ENCODE measurements at places on chromosomes 5 and 9.

DNA sequence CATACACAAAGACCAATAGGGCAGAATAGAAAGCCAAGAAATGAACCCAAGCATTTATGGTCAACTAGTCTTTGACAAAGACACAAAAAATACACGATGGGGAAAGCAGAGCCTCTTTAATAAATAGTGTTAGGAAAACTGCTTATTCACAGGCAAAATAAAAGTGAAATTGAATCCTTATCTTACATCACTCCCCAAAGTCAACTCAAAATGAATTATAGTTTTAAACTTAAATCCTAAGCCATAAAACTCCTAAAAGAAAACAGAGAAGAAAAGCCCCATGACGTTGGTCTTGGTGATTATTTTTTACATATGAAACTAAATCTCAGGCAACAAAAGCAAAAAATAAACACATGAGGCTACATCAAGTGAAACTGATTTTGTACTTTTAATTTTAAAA, 46.8 kb downstream of the CHSY3 start:
- no peak overlapping the region for H3K4me3 ChIP-seq
- no peaks in the 10 kb centered on the region for H3K36me3 ChIP-seq
- no peak for DNase-seq
- H3K27ac ChIP-seq, result no peak overlapping the region
- H3K27me3 ChIP-seq, result no peaks in the 10 kb centered on the region

DNA sequence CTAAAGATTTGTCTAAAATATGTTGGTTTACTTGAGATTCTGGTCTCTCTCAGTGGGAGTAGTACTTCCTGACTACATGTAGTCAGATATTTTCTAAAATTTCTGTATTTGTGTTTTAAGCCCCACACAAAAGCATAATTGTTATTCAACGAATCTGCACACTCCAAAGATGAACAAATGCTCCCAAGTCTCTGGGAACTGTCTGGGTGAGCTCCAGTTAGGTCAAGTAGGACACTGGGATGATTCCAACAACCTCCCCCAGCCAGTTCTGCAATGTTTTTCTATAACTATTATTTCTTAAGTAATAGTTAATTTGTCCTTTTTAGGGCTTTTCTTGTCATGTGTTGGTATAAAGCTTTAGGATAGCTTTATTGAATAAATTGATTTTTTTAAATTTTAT, 174.6 kb downstream of the FAM174A start:
- no peak for DNase-seq
- H3K4me3 ChIP-seq, result no peak overlapping the region
- H3K27ac ChIP-seq, result no peak overlapping the region
- no peaks in the 10 kb centered on the region for H3K27me3 ChIP-seq
- no peaks in the 10 kb centered on the region for H3K4me1 ChIP-seq

DNA sequence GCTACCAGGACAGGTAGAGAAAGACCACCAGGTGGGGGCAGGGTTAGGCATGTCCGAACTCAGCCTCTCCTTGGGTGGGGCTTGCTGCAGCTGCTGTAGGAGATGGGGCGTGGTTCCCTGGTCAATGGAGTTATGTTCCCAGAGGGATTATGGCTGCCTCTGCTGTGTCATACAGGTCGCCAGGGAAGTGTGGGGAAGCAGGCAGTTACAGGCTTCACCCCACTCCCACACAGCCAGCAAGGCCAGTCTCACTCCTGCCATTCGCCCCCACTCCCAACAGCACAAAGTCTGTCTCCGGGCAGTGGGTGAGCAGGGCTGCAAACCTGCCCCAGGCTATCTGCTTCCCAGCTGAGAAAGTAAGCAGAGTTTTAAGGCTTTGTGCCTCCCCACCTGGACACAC, 20.0 kb upstream of the CEP72 start:
- H3K36me3 ChIP-seq, result no peaks in the 10 kb centered on the region
- peaks cover 7% of the 10 kb centered on the region for H3K27me3 ChIP-seq

DNA sequence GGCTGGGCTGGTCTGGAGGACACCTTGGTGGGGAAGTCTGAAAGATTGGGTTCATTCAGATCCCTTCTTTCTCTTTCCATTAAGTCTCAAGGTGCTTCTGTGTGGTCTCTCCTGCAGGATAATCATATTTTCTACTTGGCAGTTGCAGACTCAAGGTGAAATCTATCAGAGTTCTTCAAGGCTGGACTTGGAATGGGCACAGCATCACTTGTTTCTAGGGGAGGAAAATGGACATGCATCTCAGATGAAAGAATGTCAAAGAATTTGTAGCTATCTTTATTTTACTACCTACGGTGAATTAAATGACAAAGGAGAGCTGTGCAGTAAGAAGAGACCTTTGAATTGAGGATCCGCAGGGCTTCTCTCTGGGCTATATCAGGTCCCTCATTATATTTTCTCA, 69.8 kb upstream of the PAPPA start:
- H3K36me3 ChIP-seq, result no peaks in the 10 kb centered on the region
- H3K4me3 ChIP-seq, result no peak overlapping the region
- DNase-seq, result no peak
- no peak overlapping the region for H3K27ac ChIP-seq

DNA sequence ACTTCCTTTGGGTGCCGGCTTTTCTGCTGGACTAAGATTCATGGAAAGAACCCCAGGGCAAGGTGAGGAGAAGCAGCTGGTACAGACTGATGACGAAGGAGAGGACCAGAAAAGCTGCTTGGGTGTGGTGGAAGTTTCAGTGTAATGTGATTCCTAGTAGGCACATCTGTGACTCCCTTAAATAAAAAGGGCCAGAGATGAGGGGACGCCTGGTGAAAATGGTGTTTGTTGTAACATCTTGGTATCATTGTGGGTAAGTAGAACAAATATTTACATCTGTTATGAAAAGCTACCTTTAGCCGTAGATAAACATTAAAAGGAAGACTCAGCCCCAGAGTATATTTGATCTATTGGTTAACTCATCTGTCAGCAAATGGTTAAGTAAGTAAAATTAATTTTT, 33.8 kb downstream of the OTULINL start:
- no peaks in the 10 kb centered on the region for H3K27me3 ChIP-seq
- no peak overlapping the region for H3K27ac ChIP-seq
- H3K4me1 ChIP-seq, result no peaks in the 10 kb centered on the region
- H3K36me3 ChIP-seq, result peaks cover 7% of the 10 kb centered on the region
- DNase-seq, result no peak

- peaks cover 18% of the 10 kb centered on the region for H3K4me1 ChIP-seq
- DNase-seq, result no peak
- no peaks in the 10 kb centered on the region for H3K36me3 ChIP-seq
- H3K27me3 ChIP-seq, result no peaks in the 10 kb centered on the region
- H3K4me3 ChIP-seq, result no peak overlapping the region
Measured at GRCh38 chr9:130051855-130052254, 1.9 kb upstream of the GPR107 start.

- H3K27ac ChIP-seq, result no peak overlapping the region
- H3K36me3 ChIP-seq, result no peaks in the 10 kb centered on the region
Measured at GRCh38 chr5:67896311-67896929, 319.1 kb upstream of the PIK3R1 start.

DNA sequence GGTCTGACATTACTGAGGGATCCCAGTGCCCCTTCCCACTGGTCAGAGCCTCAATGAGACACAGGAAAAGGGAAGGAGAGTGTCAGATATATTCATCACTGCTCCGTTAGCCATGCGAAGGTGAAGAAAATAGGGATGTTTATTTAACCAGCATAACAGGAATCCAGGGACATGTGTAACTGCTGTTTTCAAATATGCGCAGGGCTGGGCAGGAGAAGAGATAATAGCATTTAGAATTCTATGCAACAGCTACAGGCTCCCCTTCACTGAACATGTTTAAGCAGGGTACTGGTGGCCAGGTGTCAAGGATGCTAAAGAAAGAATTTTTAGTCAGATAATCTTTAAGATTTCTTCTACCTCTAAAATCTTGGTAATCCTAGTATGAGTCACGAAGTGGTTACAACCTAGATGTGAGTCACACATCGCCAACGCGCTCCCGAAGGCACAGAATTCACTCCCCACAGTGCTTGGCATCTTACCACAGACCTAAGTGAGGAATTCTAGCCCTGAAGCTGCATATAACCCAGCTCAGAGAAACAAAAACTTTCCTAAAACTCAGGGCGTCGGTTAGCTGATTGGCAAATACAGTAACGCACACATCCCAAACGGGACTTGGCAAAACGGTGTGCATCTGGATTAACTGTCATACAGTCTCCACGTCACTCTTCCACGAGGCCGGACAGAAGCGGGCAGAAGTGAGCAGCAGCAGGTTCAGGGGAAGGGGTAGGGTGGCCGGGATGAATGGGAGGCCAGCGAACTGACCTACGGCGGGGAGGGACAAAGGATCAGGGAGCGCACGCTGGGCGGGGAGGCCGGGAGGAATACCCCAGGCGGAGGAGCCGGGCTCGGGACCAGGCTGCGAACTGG, 1.1 kb downstream of the CTNNAL1 start:
- H3K4me3 ChIP-seq, result peak overlapping the region; percentile 62
- no peaks in the 10 kb centered on the region for H3K27me3 ChIP-seq
- peak; percentile 11 for DNase-seq
- peaks cover 22% of the 10 kb centered on the region for H3K4me1 ChIP-seq
- no peaks in the 10 kb centered on the region for H3K36me3 ChIP-seq

DNA sequence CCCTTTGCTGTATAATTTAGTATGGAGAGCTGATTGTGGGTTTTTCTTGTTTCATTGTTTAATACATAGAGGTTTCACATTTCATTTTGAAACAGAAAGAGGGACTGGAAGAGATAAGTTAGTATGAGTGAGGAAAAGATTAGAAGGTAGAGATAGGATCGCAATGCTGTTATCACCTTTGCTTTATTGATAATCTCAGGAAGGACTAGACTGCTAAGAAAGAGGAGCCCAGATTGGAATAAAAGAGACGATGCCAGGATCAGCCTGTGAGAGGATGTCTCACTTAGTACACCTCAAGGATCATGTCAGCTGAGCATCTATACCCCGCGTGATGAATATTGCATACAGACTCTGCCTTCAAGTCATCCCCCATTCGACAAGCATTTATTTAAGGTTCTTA, 178.0 kb upstream of the DMAC1 start:
- H3K27ac ChIP-seq, result no peak overlapping the region
- peaks cover 48% of the 10 kb centered on the region for H3K4me1 ChIP-seq
- H3K27me3 ChIP-seq, result no peaks in the 10 kb centered on the region
- no peak overlapping the region for H3K4me3 ChIP-seq
- no peak for DNase-seq

DNA sequence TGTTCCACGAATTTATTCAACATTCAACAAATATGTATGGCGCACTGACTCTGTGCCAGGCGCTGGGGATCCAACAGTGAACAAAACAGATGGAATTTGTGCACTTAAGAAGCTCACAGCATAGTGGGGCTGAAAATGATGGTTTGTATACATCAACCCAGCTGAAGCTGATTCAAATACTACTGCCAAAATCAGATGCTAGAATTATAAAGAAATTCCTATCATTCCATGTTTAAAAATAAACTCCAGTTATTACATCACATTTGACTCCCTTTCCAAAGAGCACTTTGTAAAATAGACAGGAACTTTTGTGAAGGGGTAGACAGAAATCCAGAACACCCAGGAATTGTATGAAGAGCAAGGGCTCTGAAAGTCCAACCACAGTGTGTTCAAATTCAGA, 54.1 kb downstream of the ZNF608 start:
- no peaks in the 10 kb centered on the region for H3K27me3 ChIP-seq
- H3K4me1 ChIP-seq, result no peaks in the 10 kb centered on the region

- H3K4me3 ChIP-seq, result no peak overlapping the region
- DNase-seq, result no peak
- H3K27me3 ChIP-seq, result no peaks in the 10 kb centered on the region
- no peaks in the 10 kb centered on the region for H3K36me3 ChIP-seq
- no peak overlapping the region for H3K27ac ChIP-seq
- H3K4me1 ChIP-seq, result no peaks in the 10 kb centered on the region
Measured at GRCh38 chr5:171845857-171846256, 60.2 kb downstream of the SMIM23 start.

GRCh38 chr9:95373069-95373681, 55.7 kb upstream of the FANCC start:
- H3K27ac ChIP-seq, result no peak overlapping the region
- no peaks in the 10 kb centered on the region for H3K27me3 ChIP-seq
- no peaks in the 10 kb centered on the region for H3K36me3 ChIP-seq
- no peak overlapping the region for H3K4me3 ChIP-seq
- no peak for DNase-seq

GRCh38 chr5:133531594-133531993, 80.7 kb downstream of the FSTL4 start:
- H3K27me3 ChIP-seq, result no peaks in the 10 kb centered on the region
- no peaks in the 10 kb centered on the region for H3K36me3 ChIP-seq

DNA sequence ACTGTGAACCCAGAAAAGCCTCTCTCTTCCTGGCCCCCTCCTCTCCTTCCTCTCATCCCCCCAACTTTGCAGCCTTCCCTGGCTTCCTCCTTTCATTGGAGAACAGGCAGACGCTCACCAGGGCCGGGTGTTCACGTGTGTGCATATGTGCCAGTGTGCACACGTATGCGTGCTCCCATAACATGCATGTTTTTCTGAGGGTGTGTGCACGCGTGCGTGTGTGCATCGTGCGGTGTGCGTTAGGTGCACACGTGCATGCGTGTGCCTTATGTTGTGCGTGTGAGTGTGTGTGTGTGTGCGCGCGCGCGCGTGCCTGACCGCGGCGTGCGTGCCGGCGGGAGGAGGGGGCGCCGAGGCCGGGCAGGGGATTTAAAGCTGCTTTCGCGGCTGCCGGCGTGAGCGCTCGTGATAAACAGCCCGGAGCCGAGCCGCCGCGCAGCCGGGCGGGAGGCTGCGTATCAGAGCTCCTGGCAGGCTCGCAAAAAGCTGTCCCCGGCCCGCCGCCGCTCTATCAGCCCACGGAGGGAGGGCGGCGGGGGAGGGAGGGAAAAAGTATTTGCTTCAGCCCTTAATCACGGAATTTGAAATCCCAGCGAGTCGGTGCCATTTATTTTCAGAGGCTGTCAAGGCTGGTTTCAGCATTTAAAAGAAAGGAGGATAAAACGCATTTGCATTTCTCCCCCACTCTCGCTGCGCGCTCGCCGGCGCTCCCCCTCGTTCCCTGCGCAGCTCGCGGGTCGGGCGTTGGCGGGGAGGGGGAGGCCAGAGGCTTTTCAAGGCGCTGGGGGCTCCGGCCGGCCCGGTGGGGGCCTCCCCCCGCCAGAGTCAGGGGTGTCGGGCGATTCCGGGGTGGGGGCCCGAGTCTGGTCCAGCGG, 183.9 kb downstream of the C9orf50 start:
- no peak overlapping the region for H3K27ac ChIP-seq
- H3K36me3 ChIP-seq, result no peaks in the 10 kb centered on the region
- H3K4me3 ChIP-seq, result peak overlapping the region; percentile 50

GRCh38 chr9:99352826-99353225, 130.7 kb downstream of the SEC61B start:
- DNase-seq, result no peak
- no peak overlapping the region for H3K4me3 ChIP-seq
- no peak overlapping the region for H3K27ac ChIP-seq
- H3K27me3 ChIP-seq, result no peaks in the 10 kb centered on the region
- H3K36me3 ChIP-seq, result no peaks in the 10 kb centered on the region
- H3K4me1 ChIP-seq, result no peaks in the 10 kb centered on the region

DNA sequence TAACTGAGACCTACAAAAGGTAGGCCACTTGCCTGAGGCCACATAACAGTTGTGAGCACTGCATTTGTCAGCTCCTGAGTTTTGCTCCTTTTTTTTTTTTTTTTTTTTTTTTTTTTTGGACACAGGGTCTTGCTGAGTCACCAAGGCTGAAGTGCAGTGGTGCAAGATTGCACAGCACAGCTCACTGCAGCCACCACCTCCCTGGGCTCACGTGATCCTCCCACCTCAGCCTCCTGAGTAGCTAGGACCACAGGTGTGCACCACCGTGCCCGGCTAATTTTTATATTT, 37.1 kb downstream of the LAMC3 start:
- H3K4me3 ChIP-seq, result no peak overlapping the region
- H3K36me3 ChIP-seq, result no peaks in the 10 kb centered on the region
- peaks cover 25% of the 10 kb centered on the region for H3K27me3 ChIP-seq
- DNase-seq, result no peak
- H3K4me1 ChIP-seq, result peaks cover 4% of the 10 kb centered on the region
- no peak overlapping the region for H3K27ac ChIP-seq
